ENCODE measurements at places on chromosomes 6 and 20.

DNA sequence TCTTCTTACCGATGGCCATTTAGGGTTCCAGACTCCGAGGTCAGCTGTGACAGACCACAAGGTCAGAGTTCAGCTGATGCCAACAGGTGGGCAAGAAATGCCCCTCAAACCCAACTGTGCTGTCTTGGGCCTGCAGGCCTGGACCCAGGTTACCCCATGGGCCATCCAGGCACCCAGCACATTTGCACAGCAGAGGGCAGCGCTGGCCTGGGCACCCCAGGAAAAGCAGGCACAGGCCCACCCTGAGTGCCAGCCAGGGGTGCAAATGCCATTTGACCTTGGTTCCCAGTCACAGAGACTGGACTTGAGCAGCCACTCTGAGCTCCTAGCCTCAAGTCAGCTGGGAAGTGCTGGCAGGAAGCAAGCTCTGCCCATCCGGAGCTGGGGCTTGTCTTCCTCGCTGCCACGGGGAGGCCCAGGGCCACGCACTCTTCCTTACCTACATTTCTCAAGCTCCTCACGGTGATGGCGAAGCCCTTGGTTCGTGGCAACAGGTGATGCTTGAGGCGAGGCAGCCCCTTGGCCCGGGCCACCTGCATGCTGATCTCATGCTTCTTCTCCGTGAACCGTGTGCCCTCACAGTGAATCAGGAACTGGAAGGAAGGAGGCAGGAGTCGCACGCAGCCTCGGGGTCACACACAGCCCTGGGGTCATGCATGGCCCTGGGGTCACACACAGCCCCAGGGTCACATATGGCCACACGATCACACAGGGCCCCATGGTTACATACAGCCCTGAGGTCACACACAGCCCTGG is 120.8 kb downstream of the AGPAT4 start:
- DNase-seq = no peak

DNA sequence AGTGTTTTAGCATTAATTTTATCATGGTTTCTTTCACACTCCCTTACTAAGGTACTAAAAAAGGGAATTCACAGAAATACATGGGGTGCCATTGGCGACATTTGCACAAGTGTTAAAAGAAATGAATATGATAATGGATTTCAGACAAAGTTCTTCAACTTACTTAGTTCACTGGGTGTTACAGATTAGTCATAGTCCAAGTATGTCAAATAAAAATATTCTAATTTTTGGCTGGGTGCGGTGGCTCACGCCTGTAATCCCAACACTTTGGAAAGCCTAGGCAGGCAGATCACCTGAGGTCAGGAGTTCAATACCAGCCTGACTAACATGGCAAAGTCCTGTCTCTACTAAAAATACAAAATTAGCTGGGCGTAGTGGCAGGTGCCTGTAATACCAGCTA is 286.1 kb upstream of the TFAP2D start:
- no peak for DNase-seq

GRCh38 chr6:141587482-141588266 is 545.1 kb upstream of the GJE1 start:
- no peak for DNase-seq

DNA sequence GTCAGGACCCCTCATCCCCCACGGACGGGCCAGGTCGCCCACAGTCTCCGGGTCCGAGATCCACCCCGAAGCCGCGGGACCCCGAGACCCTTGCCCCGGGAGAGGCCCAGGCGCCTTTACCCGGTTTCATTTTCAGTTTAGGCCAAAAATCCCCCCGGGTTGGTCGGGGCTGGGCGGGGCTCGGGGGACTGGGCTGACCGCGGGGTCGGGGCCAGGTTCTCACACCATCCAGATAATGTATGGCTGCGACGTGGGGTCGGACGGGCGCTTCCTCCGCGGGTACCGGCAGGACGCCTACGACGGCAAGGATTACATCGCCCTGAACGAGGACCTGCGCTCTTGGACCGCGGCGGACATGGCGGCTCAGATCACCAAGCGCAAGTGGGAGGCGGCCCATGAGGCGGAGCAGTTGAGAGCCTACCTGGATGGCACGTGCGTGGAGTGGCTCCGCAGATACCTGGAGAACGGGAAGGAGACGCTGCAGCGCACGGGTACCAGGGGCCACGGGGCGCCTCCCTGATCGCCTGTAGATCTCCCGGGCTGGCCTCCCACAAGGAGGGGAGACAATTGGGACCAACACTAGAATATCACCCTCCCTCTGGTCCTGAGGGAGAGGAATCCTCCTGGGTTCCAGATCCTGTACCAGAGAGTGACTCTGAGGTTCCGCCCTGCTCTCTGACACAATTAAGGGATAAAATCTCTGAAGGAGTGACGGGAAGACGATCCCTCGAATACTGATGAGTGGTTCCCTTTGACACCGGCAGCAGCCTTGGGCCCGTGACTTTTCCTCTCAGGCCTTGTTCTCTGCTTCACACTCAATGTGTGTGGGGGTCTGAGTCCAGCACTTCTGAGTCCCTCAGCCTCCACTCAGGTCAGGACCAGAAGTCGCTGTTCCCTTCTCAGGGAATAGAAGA is 978 bp downstream of the HLA-A start:
- DNase-seq = no peak

- DNase-seq = no peak
These were observed 60.4 kb upstream of the FAM83B start for GRCh38 chr6:54786154-54786553.

GRCh38 chr6:117919775-117920729 is 13.0 kb downstream of the SLC35F1 start:
- no peak for DNase-seq

- no peak for DNase-seq
These were observed 11.3 kb downstream of the SERPINB9 start for GRCh38 chr6:2891768-2892170.

DNA sequence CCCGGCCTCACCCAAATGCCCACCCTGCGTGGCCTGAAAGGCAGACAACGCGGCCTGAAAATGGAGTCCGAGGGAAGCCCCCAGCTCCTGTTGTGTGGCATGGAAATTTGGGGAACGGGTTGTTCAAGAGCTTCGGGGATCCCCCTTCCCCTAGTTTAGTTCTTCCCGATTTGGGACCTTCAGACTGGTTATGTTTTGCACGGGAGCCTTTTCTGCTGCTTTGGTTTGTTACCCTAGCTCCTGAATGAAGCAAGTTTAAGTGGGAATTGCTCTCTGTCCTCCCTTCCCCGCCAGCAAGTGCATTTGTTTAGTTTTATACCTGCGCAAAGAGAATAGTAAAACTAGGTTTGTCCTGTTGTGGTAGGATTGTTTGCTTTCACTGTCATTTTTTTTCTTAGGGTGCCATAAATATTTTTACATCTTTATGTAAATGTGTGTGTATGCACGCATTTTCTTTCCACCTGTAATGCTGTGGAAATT is 604 bp downstream of the SH3BGRL2 start:
- no peak for DNase-seq

Measured in stimulated activated CD8-positive, alpha-beta memory T cell treated with anti-CD3 and anti-CD28 coated beads, Interleukin-4, amount 100 ng/mL, for 4 hours (primary cell).